NCI-H1048 (cell line): ENCODE measurements at places on chromosomes 13 and 19.

- DNase-seq = no peak
These were observed 90.2 kb downstream of the ATP11A start for GRCh38 chr13:112779856-112780604.

- DNase-seq = no peak
These were observed 233.1 kb downstream of the POSTN start for GRCh38 chr13:37365496-37365895.

DNA sequence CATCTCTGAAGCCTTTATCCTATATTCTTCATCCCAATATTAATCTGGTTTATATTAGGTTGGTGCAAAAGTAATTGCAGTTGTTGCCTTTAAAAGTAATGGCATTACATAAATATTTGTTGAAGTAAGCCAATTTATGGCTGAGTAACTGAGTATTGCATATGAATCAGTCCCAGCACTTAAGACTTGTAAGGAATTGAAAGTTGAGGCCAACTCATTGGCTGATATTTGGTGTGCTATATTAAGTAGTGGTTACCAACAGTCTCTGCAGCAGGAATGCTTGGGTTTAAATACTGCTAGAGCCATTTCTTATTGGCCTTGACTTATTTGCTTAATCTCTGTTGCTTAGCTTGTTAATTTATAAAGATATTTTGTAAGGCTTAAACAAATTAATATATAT is 460.7 kb downstream of the GPC6 start:
- no peak for DNase-seq

- DNase-seq = no peak
These were observed 250.9 kb downstream of the LIG4 start for GRCh38 chr13:107964395-107964794.

DNA sequence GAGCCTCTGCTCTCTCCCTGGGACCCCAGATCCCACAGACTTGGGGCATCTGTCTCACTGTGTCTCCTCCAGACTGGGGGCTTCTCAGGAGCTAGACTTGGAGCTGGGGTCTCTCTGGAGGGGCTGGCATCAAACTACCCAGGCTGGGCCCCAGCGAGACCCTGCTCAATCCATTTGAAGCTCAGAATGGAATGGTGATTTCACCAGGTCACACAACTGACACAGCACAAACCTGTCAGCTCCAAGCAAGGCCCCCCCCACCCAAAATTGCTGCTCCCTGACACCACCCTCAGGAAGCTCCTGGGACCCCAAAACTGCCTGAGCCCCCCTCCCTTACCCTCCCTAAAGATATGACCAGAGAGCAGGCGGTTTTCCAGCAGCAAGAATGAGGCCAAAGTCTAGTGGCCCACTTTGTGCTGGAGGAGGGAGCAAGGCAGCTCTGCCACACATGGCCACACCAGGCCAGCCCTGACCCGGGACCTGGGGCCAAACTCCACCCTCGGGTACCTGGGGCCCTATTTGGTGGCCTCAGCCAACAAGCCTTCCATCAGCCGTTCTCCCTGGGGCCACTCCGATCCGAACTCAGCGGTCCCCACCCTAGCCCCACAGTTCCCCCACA is 2.4 kb downstream of the NR2F6 start:
- DNase-seq = no peak

DNA sequence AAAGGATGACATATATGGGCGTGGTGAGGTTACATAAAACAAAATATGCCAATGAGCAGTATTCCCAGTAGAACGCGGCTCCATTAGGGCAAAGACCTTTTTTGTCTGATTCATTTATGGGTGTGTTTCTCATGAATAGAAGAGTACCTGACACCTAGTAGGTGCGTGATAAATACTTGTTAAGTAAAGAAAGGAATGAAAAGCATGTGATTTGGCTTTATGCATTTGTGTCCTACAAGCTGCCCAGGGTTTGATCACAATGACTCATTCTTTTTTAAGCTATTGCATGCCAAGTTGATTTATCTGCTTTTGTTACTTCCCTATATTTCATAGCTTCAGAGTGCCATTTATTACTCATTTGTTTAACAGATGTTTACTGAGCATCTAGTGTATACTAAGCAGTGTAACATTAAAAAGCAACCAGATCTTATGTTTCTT is 19.1 kb upstream of the KCTD4 start:
- no peak for DNase-seq

GRCh38 chr13:97125810-97126738 is 96.1 kb upstream of the MBNL2 start:
- DNase-seq = no peak

DNA sequence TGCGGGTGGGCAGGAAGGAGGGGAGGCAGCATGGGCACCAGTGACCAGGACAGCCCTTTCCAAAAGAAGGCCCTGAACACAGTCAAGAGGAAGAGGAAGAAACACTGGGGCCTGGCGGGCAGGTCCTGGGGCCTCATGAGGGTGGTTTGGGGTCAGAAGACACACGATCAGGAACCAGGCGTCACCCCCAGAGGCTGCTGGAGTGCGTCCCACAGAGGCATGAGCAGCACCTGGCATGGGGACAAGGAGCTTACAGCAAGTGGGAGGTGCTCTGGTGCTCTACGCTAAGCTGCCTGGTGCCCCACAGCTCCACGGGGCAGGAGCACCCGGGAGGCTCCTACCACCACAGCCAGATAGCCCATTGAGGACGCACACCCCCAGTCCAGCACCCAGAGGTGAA is 20.0 kb downstream of the ELL start:
- DNase-seq = no peak

DNA sequence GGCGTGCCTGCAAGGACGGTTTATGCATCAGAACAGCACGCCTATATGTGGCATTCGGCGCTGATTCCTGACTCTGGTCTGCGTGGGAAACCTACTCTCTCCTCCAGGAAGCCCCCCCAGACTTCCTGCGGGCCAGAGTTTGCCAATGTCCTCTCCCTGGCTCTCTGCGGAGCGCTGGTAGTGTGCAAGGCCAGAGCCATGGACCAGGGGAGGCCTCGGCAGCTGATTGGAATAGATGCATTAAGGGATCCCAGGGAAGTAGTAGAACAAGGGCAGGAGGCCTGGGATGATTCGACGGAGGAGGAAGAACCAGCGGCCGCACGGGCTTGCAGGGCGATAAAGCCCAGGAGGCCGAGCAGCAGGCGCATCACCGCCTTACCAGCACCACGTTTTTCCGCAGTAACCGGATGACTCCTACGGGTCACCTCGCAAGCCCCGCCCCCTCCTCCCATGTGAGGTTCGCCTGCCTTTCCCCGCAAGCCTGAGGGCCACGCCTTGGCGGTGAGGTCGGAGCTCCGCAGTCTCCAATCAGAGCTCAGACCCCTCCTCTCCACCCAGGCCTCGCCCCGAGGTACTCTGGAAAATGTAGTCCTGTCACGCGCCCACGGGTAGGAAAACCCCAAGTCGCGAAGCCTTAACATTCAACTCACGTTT is 5.0 kb downstream of the CLEC11A start:
- DNase-seq = peak; percentile 44

GRCh38 chr19:42455621-42456081 is 12.9 kb upstream of the CXCL17 start:
- DNase-seq = no peak

DNA sequence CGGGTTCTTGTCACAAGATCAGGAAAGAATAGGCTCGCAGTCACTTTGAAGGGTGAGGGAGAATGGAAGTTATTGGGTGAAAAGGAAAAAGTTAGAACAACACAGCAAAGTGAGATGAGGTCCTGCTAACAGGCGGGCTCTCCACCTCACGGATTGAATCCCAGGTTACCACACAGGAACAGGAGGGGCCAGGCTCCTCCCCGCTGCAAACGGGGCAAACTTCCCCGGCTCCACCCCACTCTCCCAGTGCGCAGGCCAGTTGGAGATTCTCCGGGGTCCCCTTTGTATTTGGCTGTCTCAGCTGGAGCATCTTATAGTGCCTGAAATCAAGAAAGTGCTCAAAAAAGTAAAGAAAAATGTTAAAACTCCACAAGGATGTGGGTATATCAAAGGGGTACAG is 78.3 kb upstream of the IPO5 start:
- DNase-seq = no peak

- DNase-seq = no peak
These were observed 2.6 kb upstream of the LGALS4 start for GRCh38 chr19:38815059-38816001.

GRCh38 chr19:51632126-51632525 is 1.9 kb upstream of the SIGLEC5 start:
- no peak for DNase-seq

GRCh38 chr13:99165753-99166587 is 34.7 kb upstream of the UBAC2 start:
- no peak for DNase-seq

- DNase-seq = no peak
These were observed 1.2 kb downstream of the F2RL3 start for GRCh38 chr19:16889883-16890460.

- DNase-seq = no peak
These were observed 2.9 kb upstream of the ATP11A start for GRCh38 chr13:112686987-112687386.

DNA sequence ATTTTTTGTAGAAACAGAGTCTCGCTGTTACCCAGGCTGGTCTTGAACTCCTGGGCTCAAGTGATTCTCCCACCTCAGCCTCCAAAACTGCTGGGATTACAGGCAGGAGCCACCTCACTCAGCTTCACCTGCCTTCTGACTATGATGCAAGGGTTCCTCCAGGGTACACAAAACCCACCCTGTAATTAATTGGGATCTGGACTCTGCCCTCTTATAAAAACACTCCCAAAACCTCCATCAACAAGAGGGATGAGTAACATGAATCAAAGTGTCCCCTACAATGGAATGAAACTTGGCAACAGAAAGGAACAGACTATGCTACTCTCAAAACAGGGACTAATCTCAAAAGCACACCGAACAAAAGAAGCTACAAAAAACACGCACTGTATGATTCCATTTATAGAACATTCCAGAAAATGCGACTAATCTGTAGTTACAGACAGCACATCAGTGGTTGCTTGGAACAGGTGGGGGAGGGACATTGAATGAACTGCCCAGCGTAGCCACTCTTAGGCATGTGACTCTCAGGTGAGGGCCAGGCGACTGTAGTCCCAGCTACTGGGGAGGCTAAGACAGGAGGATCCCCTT is 3.2 kb upstream of the PRR36 start:
- no peak for DNase-seq

- no peak for DNase-seq
These were observed 2.2 kb upstream of the PSMC4 start for GRCh38 chr19:39968789-39969188.

DNA sequence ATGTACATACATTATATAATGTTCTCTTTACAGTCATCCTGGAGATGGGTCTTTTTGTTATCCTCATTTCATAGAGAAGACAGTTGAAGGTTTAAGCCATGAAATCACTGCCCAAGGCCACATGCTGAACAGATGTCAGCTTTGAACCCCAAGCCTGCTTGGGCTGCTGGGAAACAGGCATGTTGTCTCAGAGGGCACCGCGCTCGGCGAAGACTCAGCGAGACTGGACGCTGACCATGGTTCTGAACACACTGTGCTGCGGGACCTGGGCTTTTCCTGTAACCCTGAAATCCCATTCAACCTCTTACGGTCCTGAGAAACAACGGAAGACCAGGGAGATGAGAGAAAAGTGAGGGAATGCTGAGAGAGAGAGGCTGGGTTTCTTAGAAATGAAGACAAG is 27.3 kb downstream of the LRFN3 start:
- no peak for DNase-seq

DNA sequence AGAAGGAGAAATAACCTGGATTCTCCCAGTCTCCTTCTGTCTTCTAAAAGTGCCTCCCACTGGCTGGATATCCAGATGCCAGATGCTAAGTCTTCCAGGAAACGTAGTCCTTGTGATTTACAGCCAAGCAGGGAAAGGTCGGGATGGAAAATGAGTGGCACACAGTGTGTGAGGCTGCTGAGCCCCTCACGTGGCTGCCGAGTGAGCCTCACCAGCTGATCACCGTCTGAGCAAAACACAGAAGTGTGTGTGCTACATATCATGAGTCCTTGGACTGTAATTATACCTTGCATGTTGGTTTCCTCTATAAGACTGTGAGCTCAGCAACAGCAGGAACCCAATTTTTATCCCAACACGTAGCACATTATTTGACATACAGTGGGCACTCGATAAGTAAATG is 15.1 kb downstream of the LHFPL6 start:
- DNase-seq = no peak

DNA sequence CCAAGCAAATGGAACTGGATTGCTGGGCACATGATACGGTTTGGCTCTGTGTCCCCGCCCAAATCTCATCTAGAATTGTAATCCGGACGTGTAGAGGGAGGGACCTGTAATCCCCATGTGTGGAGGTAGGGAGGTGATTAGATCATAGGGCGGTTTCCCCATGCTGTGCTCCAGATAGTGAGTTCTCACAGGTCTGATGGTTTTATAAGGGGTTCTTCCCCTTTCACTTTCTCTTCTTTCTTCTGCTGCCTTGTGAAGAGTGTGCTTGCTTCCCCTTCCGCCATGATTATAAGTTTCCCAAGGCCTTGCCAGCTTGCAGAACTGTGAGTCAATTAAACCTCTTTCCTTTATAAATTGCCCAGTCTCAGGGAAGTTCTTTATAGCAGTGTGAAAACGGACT is 32.6 kb upstream of the MTIF3 start:
- DNase-seq = no peak

GRCh38 chr19:39737351-39737750 is 478 bp downstream of the CLC start:
- no peak for DNase-seq

DNA sequence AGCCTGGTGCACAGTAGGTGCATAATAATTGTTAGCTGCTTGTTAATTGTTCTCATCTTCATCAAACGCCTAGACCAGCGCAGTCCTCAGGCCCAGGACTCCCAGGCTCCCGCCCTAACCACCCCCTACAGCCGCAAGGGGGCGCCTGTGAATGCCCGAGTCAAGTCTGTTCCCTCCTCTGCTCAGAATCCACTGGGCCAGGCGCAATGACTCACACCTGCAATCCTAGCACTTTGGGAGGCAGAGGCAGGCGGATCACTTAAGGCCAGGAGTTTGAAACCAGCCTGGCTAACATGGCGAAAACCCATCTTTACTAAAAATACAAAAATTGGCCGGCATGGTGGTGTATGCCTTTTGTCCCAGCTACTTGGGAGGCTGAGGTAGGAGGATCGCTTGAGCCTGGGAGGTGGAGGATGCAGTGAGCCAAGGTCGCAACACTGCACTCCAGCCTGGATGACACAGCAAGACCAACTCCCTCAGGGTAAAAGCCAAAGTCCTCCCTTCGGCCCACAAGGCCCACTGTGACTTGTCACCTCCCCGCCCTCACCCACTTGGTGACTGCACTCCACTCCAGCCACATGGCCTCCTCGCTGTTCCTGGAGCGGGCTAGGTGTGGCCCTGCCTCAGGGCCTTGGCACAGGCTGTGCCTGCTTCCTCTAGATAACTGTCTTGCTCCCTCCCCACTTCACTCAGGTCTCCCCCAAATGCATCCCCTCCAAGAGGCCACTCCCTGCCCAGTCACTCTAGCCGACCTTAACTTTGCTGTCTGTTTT is 9.1 kb downstream of the ZNF653 start:
- DNase-seq = no peak

DNA sequence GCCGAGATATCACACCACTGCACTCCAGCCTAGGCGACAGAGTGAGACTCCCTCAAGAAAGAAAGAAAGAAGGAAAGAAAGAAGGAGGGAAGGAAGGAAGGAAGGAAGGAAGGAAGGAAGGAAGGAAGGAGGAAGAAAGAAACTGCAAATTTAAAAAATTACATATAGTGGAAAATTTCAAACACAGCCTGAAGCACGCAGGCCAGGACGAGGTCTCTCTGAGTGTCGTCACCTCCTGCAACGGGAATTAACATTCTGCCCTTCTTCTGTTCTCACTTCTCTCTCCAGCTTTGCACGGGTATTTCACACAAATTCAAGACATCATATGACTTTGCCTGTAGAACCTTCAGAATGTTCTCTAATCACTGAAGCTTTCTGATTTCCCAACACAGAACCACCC is 108.2 kb downstream of the GNG7 start:
- DNase-seq = no peak

GRCh38 chr19:1266916-1267476 is 2.1 kb upstream of the CIRBP start:
- no peak for DNase-seq
